ENCODE measurements at places on chromosomes 3 and 15.

DNA sequence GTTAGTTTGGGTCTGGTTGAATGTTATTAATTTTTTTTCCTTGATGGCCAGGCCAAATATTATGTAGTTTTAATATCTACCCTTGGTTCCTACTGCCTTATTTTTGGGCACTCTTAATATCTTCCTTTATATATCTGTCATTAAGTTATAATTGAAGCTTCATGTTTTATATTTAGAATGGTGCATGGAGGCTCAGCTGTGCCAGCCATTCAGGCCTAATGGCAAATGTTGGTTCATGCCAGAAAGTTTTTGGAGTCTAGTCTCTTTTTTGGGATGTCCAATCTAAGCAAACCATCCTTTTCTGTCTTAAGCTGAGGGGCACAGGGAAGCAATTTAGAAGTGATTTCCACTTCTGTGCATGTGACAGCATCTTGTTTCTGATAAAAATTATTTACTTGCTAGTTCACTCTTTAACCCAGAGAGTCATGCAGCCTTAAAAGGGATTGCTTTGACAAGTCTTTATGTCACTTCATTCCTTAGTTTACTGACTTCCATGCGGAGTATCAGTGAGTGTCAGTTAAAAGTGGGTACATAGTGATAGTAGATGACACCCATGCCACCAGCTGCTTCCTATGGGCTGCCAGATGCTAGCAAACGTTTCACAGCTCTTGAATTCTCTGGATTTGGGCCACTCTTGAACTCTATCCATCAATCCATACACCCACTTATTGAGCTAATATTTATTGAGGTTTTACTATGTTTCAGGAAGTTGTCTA lies 33.0 kb downstream of the MITF start:
- DNase-seq = no peak

DNA sequence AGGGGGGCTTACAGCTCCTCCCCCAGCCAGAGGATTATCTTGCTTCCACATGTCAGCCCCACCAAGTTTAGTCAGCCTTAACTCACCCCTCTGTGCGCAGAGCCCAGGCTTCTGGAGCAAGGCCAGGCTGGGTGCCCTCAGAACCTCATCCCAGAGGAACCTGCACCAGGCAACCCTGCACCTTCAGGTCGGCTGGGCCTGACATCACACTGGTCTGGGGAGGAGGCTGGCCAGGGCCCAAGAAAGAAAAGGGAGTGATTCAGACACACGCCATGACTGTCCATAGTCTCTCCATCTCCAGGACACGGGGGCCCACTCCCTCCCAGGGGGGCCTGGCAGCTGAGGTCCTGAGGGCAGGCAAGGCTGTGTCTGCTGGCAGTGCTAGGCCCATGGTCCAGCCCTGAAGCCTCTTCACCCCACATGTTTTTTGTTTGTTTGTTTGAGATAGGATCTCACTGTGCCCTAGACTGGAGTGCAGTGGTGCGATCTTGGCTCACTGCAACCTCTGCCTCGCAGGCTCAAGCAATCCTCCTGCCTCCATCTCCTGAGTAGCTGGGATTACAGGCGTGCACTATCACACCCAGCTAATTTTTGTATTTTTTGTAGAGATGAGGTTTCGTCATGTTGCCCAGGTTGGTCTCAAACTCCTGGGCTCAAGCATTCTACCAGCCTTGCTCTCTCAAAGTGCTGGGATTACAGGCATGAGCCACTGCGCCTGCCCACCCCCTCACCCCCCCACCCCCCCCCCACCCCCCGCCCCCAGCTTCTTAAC lies 11.1 kb downstream of the TNK2 start:
- no peak for DNase-seq

GRCh38 chr3:29695643-29696198 lies 414.9 kb downstream of the RBMS3 start:
- peak; percentile 2 for DNase-seq

GRCh38 chr3:113259196-113259595 lies 47.8 kb downstream of the BOC start:
- DNase-seq = no peak

Data from neural progenitor cell (in vitro differentiated cells).